ENCODE measurements at places on chromosomes 1 and 21.

- no peak for DNase-seq
Measured at GRCh38 chr1:198183605-198184004, 26.8 kb downstream of the NEK7 start.

GRCh38 chr1:240611619-240612480 is at the start of gene GREM2:
Gene GREM2 (minus strand): TSS chr1:240612155. CDS start chr1:240493475, 118,680 bp downstream.
- DNase-seq: peak; percentile 74

DNA sequence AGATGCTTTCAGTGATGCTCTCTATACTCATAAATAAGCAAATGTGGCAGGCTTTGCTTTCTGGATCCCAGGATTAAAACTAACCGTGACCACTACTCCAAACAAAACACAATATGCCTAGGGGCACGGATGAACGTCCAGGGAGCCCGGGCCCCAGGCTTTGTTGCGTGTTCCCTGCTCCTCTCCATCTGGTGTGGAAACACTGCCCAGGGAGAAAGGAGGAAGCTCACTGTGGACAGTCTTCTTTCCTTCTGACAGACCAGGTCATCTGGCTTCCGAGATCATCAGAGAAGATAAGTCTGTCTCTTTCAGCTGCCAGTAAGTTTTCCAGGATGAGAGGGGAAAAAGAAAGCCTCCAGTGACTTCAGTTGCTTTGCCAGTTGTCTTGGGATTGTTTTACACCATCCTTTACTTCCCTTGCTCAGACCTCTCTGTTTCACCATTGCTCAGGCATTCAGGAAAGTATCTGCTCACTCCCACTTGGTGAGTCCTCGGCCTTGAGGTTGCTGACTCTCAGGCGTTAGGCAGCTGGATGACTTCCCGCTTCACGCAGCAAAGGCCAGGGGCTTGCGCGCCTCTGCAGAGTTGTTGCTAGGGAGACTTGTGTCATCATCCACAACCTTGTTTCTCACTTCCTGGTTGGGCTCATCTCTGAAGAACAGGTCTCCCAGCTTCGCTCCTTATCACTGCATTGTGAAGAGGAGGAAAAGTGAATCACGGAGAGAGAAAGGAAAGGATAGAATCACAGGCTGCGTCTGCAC is 20.6 kb upstream of the PGD start:
- no peak for DNase-seq

DNA sequence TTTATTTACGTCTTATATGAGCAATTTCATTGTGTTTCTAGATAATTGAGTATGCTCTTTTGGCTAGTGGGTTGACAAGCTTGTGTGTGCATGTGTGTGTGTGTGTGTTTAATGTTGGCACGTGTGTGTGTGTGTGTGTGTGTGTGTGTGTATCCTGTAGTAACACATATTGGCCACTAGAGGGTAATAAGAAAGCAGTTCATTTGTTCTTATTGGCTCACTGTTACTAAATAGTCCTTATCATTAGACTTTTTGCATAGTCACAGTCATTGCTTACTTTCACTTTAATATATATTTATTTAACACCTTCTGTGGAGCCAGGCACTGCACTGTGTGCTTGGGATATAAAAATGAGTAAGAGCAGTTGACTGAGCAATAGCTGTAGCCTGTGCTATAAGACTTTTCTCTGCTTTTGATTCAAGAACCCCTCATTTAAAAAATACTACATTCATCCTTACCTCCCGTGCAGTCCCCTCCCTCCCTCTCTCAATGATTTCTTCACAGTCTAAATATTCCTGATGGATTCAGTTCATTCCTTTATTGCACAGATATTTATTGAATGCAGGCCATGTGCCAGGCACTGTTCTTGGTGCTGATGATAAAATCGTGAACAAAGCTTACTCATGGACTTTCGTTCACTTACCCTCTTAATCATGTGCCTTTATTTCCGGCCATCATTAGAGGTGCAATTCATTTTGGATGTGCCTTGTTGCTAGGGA is 96.7 kb downstream of the DYRK1A start:
- no peak for DNase-seq

DNA sequence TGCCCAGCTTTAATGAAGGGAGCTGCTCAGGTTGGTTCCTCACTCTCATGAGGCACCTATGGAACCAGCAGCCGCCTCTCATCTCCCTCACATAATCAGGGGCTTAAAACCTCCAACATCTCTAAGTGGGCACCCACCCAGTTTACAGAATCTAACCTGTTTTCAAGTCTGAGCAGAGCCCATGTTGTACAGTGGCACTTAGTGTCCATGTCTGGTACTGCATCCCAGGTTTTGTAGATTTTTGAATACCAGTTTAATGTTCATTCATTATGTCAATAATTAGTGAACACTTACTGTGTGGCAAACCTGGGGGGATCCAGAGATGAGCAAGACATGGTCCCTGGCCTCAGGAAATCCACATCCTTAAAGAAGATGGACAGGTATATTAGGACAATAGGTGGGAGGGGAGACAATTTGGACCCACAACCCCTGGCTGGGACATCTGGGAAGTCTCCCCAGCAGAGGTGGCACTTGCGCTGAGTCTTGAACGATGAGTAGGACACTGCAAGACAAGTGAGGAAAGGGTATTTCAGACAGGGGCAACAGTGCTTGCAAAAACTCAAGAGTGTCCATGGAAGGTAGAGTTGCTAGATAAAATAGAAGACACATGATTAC is 83.3 kb downstream of the LACTBL1 start:
- no peak for DNase-seq

- no peak for DNase-seq
Measured at GRCh38 chr21:39673736-39674135, 61.0 kb downstream of the B3GALT5 start.

DNA sequence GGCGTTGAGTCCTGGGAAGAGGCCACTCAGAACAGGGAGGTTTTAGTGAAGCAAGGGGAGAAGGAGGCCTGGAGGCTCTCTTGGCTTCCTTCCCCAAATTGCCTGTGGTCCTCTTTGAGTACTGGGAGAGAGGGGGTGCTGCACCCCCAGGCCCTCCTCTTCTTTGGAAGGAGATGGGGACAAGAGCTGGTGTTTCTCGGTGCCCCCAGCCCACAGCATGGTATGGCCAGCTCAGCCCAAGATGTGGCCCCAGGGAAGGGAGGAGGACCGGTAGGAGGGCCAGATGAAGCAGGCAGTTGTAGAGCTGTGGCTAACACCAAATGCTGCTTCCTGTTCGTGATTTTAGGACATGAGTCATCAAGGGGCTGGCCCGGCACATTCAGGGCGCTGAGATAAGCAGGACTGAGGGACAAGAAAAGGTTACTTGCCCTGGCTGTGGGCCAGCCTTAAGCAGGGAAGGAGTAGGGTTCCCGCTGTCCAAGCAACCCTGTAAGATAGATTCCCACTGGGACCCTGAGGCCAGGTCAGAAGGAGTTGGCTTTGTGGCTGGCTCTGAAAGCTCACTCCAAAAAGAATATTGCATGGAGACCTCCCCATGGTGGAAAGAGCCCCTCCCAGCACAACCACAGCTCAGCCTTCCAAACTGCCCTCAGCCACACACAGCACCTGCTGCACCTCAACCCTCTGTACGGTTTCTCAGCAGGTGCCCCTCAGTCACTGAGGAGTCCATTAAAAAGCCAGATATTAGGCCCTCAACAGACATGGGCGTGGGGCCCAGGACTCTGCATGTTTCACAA is 4.9 kb upstream of the TNFRSF1B start:
- no peak for DNase-seq

DNA sequence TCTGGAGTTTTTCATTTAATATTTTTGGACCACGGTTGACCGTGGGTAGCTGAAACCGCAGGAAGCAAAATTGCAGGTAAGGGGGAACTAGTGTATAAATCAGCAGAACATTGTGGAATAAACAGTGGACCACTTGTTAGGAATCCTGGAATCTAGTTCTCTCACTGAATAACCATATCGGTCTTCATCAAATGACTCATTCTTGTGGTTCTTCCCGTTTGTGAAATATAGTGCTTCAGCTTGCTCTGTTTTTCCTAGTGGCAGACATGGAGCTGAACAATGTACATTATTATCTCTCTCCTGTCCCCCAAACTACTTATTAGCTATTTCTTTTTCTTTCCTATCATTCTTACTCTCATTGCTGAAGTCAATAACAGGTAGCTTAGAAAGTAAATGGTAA is 61.9 kb downstream of the HSPA13 start:
- DNase-seq: no peak

DNA sequence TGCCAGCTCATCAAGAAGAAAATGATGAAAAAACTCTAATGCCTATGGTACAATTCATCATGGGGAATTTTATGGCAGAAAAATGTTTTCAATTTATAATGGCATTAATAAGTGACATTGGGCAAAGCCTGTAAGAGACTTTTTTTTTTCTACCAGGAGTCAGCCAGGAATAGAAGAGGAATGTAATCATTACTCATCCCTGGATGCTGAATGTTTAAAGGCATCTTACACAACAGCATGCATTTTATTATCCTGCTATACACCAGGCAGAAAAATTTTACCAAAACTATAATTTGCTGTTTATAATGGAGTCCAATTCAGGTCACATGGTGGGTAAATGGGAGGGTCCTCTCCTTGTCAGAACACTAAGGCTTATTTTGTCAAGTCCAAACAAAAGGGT is 189.9 kb upstream of the BEND5 start:
- DNase-seq: no peak

GRCh38 chr1:85447006-85447943 is 17.7 kb downstream of the DDAH1 start:
- DNase-seq: no peak

DNA sequence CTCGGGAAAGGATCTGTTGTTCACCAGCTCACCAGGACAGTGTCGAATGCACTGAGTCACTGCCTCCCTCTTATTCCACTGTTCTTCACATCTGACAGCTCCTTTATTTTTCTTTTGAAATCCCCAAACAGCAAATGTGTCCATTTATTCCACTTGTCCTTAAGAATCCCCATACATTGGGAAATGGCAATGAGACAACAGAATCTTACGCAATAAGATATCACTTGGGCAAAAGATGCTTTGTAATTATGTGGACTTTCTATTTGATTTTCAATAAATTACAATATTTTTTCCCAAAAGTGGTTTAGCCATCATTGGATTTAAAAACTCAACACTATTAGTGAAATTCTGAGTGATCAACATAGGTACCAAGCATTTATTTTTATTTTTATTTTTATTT is 3.7 kb downstream of the KRTAP20-2 start:
- DNase-seq: no peak
